ENCODE measurements at places on chromosomes 13 and 19. TPM values are rescaled to one million over a fixed set of nuclear protein-coding genes. Genes with fewer than 3 reads are reported as not detected.

Gene ADGRE2
- total RNA-seq: not detected

Gene CYSLTR2
- total RNA-seq: not detected

Gene CD22
- 0.18 TPM for total RNA-seq

Gene AMER2
- not detected for total RNA-seq

Gene COL4A1
- 230 TPM for total RNA-seq

Gene IGFL1
- total RNA-seq: not detected

Gene SERP2
- 0.54 TPM for total RNA-seq

DNA sequence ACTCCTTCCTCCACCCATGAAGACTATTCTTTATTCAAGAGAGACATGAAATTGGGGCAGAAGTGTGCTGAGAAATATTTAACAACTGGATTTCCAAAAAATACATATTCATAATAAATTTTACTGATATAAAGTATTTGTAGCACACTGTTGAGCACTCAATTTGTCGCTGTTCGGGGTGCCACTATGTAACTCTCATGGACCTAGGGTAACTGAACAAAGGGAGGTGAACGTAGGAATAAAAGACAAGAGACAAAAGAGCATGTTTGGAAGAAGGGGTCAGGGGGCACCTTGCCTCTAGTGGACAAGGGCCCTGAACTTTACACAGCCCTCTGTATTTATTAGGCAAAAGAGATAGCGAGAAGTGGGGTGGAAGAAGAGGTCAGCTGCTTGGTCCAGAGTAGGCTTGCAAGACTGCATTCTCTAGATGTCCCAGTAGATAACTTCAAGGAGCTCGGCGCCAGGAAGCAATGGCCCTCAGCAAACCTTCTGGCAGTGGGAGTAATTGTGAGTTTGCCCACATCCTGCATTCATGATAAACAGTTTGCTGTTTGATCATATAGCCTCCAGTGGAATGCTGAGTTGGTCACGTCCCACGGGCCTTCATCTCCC lies 4.5 kb upstream of the ZNF175 start:
- DNase-seq: no peak

GRCh38 chr13:51974482-51974881 lies 36.8 kb downstream of the ATP7B start:
- no peak for DNase-seq

GRCh38 chr13:112735791-112736190 lies 46.0 kb downstream of the ATP11A start:
- no peak for DNase-seq

DNA sequence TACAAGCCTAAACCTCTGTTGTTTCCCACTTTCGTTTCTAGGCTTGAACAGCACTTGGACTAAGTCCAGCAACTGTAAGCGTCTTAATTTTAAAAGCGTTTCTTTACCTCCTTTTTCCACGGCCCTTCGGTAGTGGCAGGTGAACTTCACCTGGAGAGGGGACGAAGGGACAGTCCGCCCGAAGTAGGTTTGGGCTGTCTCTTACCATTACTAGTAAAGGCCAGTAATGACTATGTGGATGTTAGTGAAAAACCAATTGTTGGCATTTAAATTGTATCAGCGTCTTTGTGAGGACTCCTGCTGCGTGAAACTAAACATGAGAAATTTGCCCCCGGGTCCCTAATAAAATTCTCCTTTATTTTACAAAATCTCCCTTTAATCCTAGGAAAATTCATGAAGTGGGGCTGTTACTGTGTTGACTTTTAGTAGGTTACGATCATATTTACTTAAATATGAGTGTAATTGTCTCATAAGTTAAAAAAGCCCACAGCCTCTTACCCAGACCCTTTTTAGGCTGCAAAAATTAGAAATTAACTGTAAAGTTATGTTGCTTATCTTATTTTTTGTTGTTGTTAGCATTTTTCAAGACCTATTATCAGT lies 983 bp downstream of the ITM2B start:
- DNase-seq: peak; percentile 61

DNA sequence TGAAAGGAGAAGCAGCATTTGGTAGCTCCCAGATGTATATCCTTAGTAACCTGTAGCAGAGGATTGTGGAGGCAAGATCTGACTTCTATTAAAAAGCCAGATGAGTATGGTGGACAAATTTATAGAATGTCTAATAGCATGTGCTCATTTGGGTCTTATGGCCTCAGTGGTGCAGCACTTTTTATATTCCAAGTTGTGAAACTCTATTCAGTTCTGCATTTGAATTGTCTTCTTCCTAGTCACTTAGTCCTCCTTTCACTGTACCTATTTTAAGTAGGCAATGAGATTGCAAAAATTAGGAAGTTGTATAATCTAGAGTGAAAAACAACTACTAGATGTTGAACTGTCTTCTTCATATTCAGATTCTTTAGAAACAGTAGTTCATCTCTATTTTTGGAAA lies 412.5 kb upstream of the PCDH9 start:
- DNase-seq: no peak

GRCh38 chr19:41426952-41427646 lies at the start of gene B3GNT8:
Gene B3GNT8 (minus strand): TSS chr19:41427374. CDS start chr19:41426778, 596 bp downstream.
- peak; percentile 34 for DNase-seq

DNA sequence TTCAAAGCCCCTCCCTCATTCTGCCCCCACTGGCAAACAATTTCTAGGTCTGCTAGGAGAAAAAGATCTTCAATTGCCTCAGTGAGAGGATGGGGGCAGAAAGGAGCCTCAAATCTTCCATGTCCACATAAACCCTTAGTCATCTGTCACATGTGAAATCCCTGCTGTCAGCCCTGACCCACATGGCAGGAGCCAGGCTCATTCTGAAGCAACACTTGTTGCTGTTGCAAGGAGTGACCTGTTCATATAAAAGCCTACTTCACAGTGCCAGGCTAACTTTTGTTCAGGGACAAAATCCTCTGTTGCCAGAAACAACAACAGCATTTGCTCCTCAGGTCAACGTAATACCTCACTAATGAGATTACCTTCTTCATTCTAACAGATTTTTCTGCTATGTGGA lies 70.5 kb downstream of the IRS2 start:
- DNase-seq: peak; percentile 5

DNA sequence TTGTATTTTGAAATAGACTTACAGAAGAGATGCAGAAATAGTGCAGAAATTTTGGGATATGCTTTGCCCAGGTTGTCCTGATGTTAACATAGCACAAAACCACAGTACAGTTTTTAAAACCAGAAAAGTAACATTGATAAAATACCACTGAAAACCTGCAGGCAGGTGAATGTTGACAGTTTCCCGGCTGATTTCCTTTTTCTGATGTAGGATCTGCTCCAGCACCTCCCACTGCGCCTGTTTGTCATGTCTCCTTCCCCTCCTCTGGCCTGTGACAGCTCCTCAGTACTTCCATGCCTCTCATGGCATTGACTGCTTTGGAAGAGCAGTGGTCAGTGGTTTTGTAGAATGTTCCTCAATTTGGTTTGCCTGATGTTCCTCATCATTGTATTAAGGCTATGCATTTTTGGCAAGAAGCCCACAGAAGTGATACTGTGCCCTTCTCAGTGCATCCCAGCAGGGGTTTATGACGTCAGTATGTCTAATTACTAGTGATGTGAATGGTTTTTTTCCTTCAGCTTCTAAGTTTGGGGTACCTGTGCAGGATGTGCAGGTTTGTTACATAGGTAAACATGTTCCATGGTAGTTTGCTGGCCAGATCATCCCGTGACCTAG lies 31.0 kb downstream of the TDRD12 start:
- DNase-seq: no peak

GRCh38 chr19:29793116-29793727 lies 18.6 kb upstream of the CCNE1 start:
- no peak for DNase-seq

GRCh38 chr13:45362939-45363338 lies 22.0 kb upstream of the TPT1 start:
- no peak for DNase-seq

DNA sequence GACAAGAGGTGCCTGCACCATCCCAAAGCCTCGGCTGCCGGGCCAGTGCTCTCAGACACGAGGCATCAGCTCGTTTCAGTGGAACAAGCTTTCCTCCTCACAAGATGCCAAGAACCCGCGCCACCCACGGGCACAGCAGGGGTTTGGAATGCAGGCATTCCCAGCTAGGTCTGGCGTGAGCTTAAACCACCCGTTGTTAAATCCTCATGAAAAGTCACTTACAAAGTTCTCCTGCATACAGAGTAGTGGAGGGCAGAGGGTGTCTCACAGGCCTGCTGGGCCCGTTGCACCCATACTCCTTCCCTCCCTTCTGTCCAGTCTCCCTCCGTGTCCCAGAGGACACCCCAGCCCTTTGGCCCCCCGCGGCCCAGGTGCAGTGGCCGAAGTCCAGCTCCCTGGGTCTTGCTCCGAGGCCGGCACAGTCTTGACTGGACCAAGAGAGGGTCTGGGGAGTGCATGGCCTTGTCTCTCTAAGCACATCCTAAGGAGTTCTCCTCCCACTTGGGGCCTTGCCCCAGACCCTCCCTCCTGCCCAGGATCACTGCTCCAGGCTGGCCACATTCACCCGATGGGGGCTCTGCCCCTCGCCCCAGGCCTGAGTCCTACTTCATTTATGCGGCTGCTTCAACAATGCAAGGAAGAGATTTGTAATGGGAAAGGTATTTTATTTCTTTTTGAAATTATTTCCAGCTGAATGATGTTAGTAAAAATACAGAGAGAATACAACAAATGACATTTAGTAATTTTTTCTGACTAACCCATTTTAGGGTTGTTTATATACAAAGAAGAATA lies 35.2 kb upstream of the GRTP1 start:
- no peak for DNase-seq

DNA sequence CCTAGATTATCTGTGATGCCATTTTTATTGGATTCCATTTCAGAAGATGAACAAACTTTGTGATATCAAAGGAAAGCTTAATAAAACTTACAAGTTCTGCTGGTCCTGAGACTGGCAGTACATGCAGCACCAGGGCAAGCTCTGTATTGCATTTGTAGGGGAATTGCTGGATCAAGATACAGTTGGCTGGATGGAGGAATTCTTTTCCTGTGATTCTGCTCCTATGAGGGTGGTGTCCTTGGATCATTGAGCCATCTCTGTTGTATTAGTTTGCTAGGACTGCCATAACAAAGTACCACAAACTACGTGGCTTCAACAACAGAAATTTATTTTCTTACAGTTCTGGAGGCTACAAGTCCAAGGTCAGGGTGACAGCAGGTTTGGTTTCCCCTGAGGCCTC lies 33.9 kb upstream of the CSNK1A1L start:
- no peak for DNase-seq

GRCh38 chr13:39946769-39947168 lies 291.3 kb downstream of the COG6 start:
- DNase-seq: no peak

- DNase-seq: no peak
These were observed 100.6 kb upstream of the FRY start for GRCh38 chr13:31930901-31931522.

DNA sequence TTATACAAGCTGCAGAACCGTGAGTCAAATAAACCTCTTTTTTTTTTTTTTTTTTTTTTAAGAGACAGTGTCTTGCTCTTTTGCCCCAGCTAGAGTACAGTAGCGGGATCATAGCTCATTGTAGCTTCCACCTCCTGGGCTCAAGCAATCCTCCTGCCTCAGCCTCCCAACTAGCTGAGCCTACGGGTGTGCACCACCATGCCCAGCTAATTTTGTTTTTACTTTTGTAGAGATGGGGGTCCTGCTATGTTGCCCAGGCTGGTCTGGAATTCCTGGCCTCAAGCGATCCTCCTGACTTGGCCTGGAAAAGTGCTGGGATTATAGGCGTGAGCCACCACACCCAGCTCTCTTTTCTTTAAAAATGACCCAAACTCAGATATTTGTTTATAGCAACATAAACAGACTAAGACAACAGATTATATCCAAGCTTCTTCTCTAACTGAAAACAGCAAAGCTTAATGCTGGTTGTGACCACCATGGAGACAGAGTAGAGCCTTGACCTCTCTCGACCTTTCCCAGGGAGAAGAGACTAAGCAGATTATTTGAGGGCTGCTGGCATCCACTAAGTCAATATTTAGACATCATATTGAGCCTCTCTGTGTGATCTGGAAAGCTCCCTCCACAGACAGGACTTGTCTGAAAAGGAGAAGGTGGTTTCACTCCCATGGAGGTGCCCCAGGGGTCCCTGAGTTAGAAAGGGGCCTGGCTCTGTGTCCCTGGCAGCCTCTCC lies 150.0 kb downstream of the KCTD15 start:
- no peak for DNase-seq

DNA sequence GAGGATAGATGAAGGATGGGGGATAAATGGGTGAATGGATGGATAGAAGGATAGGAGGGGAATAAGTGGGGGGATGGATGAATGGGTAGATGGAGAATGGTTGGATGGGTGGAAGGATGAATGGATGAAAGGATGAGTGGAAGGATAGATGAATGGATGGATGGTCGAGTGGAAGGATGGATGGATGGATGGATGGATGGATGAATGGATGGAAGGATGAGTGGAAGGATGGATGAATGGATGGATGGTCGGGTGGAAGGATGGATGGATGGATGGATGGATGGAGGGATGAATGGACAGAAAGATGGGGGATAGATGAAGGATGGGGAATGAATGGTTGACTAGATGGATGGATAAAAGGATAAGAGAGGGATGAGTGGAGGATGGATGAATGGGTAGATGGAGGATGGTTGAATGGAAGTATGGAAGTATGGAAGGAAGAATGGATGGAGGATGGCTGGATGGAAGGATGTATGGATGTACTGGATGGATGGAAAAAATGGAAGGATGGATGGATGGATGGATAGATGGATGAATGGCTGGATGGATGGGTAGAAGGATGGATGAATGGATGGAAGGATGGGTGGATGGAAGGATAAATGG lies 42.0 kb downstream of the FBN3 start:
- no peak for DNase-seq

DNA sequence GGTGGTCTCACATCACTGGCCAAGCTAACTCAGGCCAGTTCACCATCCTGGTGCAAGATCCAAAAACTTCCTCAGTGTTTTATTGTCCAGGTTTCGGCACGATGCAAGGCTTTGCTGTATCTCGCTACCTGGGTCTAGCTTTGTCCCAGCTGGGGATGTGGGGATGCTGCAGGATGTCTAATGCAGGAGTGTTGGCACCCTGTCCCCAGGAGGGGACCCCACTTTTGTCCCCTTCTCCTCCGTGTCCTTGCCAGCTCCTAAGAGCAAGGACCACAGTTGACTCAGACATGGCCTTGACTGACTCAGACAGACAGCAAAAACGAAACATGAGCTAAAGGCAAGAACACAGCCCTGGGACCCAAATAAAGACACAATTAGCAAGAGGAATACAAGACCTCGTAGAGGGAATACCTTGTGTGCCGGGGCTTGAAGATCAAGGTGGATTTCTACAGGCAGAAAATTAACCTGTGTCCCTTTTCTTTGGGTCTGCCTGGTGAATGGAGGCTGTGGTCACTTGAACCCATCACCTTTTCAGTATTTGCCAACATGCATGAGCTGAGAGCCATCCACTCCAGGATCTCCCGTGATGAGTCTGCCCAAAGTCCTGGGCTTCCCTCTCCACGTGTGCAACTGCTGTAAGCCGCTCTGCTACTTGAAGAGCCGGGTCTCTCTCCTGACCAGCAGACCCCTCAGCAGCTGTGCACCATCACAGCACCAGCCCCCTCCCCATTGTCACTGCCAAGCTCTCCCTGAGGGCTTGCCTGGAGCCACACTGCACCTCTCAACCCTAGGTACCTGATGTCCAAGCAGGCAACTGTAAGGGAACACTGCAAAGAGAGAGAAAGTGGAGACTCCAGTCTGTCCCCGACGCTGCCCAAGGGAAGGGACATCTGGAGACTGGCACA lies 149.5 kb upstream of the ZNF507 start:
- no peak for DNase-seq
